Activated CD8-positive, alpha-beta T cell treated with anti-CD3 and anti-CD28 coated beads, Interleukin-2, amount 10 ng/mL, durations not matched to agents 7 days and 5 days (primary cell): ENCODE measurements at places on chromosomes 5 and 9.

DNA sequence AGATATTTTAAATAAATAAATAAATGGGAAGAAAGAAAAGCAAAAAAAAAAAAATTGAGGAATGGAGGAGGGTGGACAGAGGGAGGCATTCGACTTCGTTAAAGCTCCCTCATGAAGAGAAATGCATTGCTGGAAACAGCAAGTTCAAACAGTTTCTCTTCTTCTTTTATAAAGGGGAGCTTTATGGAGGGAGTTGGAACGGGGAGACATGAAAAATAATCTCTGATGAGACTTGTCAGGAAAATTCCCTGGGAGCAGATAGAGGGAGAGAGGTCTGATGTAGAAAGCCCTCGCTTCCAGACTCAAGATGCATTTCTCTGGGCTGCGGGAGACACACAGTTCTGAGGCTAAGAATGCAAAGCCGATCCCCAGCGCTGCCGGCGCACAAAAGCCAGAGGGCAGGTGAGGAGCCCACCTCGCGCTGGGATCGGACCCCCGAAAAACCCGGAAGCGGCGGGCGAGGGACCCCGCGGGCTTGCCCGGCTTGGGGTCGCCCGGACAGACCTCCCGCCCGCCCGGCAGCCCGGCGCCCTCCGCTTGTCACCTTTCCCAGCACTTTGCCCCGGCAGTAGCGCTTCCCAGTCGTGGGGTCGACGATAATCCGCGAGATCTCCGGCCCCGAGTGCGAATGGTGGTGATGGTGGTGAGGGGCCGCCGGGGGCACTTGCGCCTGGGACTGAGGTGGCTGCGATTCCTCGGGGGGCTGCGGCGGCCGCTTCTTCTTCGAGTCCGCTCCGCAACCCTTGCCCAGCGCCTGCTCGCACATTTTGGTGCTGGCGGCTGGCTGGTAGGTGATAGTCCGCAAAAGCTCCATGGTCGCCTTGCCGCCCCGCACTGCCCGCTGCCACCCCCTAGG, 512 bp downstream of the PLK2 start:
- H3K4me3 ChIP-seq, result peak overlapping the region; percentile 74
- peaks cover 24% of the 10 kb centered on the region for H3K4me1 ChIP-seq
- peak; percentile 31 for DNase-seq
- H3K27ac ChIP-seq, result no peak overlapping the region
- H3K27me3 ChIP-seq, result peaks cover 31% of the 10 kb centered on the region

GRCh38 chr9:89920951-89921350, 316.1 kb downstream of the GADD45G start:
- no peak for DNase-seq
- peaks cover 28% of the 10 kb centered on the region for H3K27me3 ChIP-seq
- H3K4me1 ChIP-seq, result peaks cover 12% of the 10 kb centered on the region

DNA sequence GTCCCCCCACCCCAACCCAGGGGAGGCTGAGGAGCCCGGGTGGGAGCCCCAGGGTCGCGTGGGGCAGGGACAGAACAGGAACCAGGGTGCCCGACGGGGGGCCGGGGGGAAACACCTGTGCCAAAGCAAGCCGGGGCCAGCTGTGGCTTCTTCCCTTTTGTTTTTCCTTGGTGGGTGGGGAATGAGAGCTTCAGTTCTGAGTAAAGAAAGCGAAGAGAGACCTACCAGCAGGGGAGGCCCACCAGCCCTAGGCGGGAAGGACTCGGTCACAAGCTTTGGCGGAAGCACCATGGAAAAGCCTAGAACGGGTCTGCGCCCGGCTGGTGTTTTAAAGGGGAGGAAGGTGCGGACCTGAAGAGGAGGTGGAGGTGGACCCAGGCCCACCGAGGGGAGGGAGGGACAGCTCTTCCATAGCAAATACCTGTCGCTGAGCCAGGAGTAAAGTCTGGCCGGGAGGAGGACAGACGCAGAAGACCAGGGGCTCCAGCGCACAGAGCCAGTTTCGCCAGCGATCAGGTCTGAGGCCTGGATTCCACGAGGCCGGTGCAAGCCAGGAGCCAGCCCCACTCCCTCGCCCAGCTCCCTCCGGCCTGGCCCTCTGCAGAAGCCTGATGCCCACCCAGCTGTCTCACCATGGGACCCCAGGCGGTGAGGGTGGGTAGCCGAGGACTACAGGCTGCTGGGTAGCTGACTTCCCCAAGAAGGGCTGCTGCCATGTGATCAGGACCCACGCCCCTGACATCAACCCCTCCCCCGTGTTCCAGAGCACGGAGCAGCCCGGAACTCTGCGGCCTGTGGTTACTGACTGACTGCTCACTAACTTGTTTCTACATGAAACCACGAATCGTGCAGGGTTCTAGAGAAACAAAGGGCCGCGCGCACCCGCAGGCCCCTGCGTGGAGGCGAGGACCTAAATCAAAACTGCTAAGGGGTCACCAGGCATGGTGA, 849 bp upstream of the MGAT1 start:
- H3K36me3 ChIP-seq, result peaks cover 76% of the 10 kb centered on the region
- peak; percentile 97 for DNase-seq
- H3K4me3 ChIP-seq, result peak overlapping the region; percentile 73
- H3K27me3 ChIP-seq, result no peaks in the 10 kb centered on the region
- H3K27ac ChIP-seq, result peak overlapping the region; percentile 100

- no peaks in the 10 kb centered on the region for H3K4me1 ChIP-seq
- H3K36me3 ChIP-seq, result no peaks in the 10 kb centered on the region
- no peak overlapping the region for H3K4me3 ChIP-seq
- no peak for DNase-seq
These were observed 75.0 kb upstream of the MSX2 start for GRCh38 chr5:174649391-174649790.

- no peak for DNase-seq
- H3K4me3 ChIP-seq, result no peak overlapping the region
- no peak overlapping the region for H3K27ac ChIP-seq
These were observed 22.8 kb downstream of the OSTF1 start for GRCh38 chr9:75111019-75111622.

- H3K27me3 ChIP-seq, result no peaks in the 10 kb centered on the region
- no peak overlapping the region for H3K4me3 ChIP-seq
- DNase-seq, result no peak
- H3K36me3 ChIP-seq, result no peaks in the 10 kb centered on the region
- H3K27ac ChIP-seq, result no peak overlapping the region
These were observed 369.5 kb downstream of the PRELID2 start for GRCh38 chr5:145465474-145466263.

DNA sequence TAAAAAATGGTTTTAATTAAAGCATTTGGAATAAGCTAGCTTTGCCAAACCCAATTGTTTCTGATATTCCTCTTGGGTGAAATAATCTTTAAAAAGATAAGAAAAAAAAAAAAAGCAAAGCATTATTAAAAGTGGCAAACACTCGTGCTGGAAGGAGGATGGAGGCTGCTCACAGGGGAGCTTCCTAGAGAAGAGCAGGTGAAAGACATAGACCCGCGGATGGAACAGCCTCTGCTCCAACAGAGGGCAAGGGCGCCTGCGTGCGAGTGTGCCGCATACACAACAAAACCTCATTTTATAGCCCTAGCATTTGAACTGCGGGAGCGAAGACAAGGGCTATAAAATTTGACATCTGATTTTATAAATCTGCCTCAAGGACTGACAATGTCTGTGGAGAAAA, 33.4 kb upstream of the SLC25A51 start:
- H3K27ac ChIP-seq, result no peak overlapping the region
- H3K36me3 ChIP-seq, result no peaks in the 10 kb centered on the region
- H3K27me3 ChIP-seq, result peaks cover under 1% of the 10 kb centered on the region
- H3K4me3 ChIP-seq, result no peak overlapping the region
- no peak for DNase-seq
- H3K4me1 ChIP-seq, result no peaks in the 10 kb centered on the region

GRCh38 chr5:118981783-118982182, 6.6 kb downstream of the DTWD2 start:
- H3K27me3 ChIP-seq, result no peaks in the 10 kb centered on the region
- no peaks in the 10 kb centered on the region for H3K36me3 ChIP-seq
- H3K27ac ChIP-seq, result no peak overlapping the region
- no peaks in the 10 kb centered on the region for H3K4me1 ChIP-seq

- no peak for DNase-seq
- H3K27ac ChIP-seq, result no peak overlapping the region
- no peaks in the 10 kb centered on the region for H3K4me1 ChIP-seq
- no peak overlapping the region for H3K4me3 ChIP-seq
- no peaks in the 10 kb centered on the region for H3K36me3 ChIP-seq
These were observed 580.2 kb downstream of the EFNA5 start for GRCh38 chr5:107090506-107090905.

DNA sequence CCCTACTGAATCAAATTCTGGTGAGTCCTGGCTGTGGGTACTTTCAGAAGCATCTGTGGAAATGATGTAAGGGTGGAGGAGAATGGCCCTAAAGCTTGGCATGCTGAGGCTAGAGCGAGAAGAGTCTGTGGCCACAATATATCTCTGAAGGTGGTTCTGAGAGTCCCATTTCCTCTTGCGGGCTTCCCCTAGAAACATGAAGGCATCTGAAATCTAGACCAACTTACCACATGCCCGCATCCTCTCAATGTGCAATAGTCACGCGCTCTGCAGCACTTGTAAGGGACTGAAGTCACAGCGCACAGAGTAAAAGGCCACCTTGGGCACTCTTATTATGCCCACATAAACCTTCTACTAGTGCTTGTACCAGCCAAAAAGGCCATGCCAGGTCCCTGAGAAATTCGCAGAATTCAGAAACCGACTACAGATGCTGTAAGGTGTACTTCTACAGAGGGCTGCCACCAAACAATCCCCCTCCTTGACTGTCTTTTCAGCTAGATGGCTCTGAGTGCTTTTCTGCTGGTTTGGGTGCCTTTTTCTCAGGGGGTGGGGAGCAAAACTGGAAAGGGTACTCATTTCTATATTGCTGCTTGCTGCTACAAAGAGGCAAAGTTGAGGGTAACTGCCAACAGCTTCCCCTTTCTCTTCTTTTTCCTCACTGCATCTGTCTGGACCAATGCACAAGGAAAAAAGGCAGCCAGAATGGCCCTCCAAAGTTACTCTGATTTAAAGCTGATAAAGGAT, 107.3 kb downstream of the ZDHHC21 start:
- peaks cover 25% of the 10 kb centered on the region for H3K27me3 ChIP-seq
- no peak overlapping the region for H3K4me3 ChIP-seq
- no peak overlapping the region for H3K27ac ChIP-seq
- no peaks in the 10 kb centered on the region for H3K36me3 ChIP-seq

DNA sequence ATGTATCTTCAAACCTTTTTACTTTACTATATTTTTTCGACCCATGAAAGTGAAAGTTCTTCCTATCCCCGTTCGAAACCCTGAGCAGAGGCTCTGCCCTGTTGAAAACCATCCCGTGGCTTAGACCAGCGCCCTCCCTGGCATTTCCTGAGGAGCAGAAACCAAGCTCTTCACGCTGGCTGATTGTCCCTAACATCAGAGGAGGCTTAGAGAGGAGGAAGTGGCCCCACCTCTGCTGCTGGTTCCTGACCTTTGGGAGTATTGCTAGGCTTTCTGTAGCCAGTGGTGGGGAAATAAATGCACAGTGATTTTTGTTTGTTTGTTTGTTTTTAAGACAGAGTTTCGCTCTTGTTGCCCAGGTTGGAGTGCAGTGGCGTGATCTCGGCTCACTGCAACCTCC, 4.2 kb upstream of the PTGES start:
- DNase-seq, result no peak
- H3K4me3 ChIP-seq, result no peak overlapping the region
- no peaks in the 10 kb centered on the region for H3K36me3 ChIP-seq
- H3K27me3 ChIP-seq, result peaks cover 19% of the 10 kb centered on the region
- H3K4me1 ChIP-seq, result peaks cover 21% of the 10 kb centered on the region

GRCh38 chr5:72041654-72042053, 65.6 kb upstream of the MAP1B start:
- no peak overlapping the region for H3K4me3 ChIP-seq
- DNase-seq, result no peak
- H3K36me3 ChIP-seq, result no peaks in the 10 kb centered on the region
- no peak overlapping the region for H3K27ac ChIP-seq
- H3K4me1 ChIP-seq, result no peaks in the 10 kb centered on the region

DNA sequence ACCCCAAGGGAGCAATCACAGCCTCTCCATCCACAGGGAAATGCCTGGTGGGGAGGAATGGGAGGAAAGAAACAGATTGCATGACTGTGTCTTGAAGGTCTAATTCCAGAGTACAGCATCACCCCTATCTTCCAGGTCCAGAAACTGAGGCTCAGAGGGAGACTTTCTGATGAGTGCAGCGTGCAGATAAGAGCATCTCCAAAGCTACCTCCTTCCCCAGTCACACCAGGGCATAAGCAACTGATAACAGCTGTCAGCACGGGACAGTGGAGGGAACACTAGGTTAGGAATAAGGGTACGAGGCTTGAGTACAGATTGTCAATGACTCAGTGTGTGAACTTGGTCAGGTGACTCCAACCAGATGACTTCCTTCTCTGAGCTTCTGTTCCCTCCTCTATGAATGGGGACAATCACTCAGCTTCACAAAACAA, 126.9 kb downstream of the KCNIP1 start:
- no peak for DNase-seq
- H3K27ac ChIP-seq, result no peak overlapping the region
- H3K4me1 ChIP-seq, result peaks cover 11% of the 10 kb centered on the region
- no peaks in the 10 kb centered on the region for H3K36me3 ChIP-seq

DNA sequence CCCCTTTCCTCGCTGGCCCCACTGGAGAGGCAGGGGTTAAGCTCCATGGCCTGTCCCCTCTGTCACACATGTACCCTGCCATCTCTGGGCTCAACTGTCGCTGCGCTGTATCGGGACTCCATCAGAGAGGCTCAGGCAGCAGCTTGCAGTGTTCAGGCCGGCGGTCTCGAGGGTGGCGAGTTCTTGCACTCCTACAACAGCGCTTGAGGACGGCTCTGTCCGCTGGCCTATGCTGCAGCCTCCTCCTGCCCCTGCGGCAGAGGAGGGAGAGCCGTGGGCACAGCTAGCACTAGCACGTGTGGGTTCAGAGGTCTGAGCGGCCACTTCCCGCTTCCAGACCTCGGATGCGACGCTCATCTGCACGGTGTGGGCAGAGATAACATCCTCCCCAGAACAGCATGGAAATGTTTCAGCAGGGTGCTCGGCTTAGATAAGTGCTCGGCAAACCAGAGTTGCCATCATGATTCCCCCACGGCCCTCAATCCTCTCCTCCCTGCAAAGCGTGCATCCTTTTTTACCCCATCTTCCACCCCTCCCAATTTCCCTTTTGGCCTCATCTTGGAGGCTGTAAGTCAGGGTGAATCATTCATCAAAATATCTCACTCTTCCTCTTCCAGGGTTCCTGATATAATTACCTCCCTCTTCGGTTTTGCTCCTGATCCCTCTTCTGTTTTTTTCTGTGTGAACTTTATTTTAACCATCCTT, 41.9 kb upstream of the FUBP3 start:
- H3K36me3 ChIP-seq, result no peaks in the 10 kb centered on the region
- DNase-seq, result no peak
- no peak overlapping the region for H3K27ac ChIP-seq
- H3K27me3 ChIP-seq, result peaks cover 54% of the 10 kb centered on the region
- H3K4me3 ChIP-seq, result no peak overlapping the region
- H3K4me1 ChIP-seq, result peaks cover 6% of the 10 kb centered on the region

DNA sequence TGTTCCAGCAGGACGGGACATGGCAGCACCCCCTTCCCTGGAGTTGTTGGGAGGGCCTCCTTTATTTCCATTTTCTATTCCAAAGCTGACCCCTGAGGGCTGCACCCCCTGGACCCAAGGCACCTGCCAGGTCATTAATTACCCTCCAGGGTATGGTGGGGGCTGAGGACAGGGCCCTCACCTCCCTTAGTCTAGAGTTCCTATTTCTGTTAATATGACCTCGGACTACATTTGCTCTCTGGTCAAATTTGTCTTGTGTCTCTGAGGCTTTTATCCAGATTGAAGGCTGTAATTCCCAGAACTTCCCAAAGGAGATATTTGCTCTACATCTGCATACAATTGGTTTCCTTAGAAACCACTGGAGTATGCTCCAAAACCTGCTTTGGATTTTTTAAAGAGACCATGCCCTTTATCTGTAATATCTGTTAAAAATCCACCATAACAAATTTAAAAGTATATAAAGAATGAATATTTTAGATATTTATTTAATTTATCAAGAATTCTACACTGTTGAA, 16.8 kb downstream of the PHF2 start:
- H3K36me3 ChIP-seq, result no peaks in the 10 kb centered on the region
- no peak overlapping the region for H3K4me3 ChIP-seq
- H3K4me1 ChIP-seq, result peaks cover 20% of the 10 kb centered on the region
- no peaks in the 10 kb centered on the region for H3K27me3 ChIP-seq
- DNase-seq, result peak; percentile 11
- no peak overlapping the region for H3K27ac ChIP-seq
